ENCODE measurements at places on chromosomes 3 and 15. TPM values are rescaled to one million over a fixed set of nuclear protein-coding genes. Genes with fewer than 3 reads are reported as not detected.

- no peak overlapping the region for H3K4me3 ChIP-seq
- DNase-seq, result no peak
- no peaks in the 10 kb centered on the region for H3K36me3 ChIP-seq
Measured at GRCh38 chr15:65528461-65529060, 1.7 kb upstream of the HACD3 start.

GRCh38 chr3:50320853-50321335 lies 1.7 kb downstream of the HYAL2 start:
- peak overlapping the region; percentile 98 for H3K4me3 ChIP-seq
- peak; percentile 90 for DNase-seq
- H3K4me1 ChIP-seq, result peaks cover 22% of the 10 kb centered on the region
- peak overlapping the region; percentile 88 for H3K27ac ChIP-seq
- no peaks in the 10 kb centered on the region for H3K36me3 ChIP-seq

DNA sequence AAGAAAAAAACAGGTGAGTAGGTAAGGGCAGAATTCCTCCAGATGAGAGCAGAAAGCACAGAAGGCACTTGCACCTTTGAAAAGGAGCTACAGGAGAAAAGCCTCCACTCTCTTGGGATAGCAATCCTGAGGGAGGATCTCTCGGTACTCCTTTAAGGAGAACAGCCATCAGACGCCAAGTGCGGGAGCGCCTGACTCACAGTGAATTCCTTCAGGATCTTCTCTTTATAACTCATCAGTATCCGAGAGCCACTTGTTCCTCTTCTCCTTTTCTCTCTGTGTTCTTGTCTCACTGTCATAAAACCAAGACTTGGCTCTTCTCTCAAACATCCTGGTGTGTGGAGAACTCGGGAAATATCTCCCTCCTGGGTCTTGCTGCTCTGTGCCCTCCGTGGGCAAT lies 10.1 kb upstream of the GOLGA8J start:
- no peaks in the 10 kb centered on the region for H3K4me1 ChIP-seq
- no peaks in the 10 kb centered on the region for H3K27me3 ChIP-seq
- no peak overlapping the region for H3K27ac ChIP-seq
- no peak overlapping the region for H3K4me3 ChIP-seq
- no peak for DNase-seq

GRCh38 chr3:87973906-87974305 lies 84.9 kb downstream of the CGGBP1 start:
- H3K27me3 ChIP-seq, result no peaks in the 10 kb centered on the region
- H3K4me3 ChIP-seq, result no peak overlapping the region
- no peak overlapping the region for H3K27ac ChIP-seq
- DNase-seq, result no peak
- no peaks in the 10 kb centered on the region for H3K4me1 ChIP-seq
- no peaks in the 10 kb centered on the region for H3K36me3 ChIP-seq

DNA sequence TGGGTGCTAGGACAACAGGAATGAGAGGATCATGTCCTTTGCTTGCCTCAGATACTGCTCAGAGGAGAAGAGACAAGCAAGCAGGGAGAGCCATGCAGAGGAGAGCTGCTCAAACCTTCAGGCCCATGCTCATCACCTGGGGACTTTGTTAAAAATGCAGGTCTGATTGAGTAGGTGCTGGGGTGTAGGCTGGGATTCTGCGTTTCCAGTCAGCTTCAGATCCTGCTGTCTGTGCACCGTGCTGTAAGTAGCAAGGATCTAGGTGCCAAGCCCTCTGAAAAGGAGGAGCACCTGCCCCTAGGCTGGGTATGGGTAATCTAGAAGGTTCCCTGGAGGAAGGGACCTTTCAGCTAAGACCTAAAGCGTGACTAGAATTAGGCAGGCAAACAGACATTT lies 7.3 kb downstream of the FLNB start:
- H3K4me1 ChIP-seq, result peaks cover 98% of the 10 kb centered on the region
- H3K27ac ChIP-seq, result peak overlapping the region; percentile 53
- DNase-seq, result no peak
- no peaks in the 10 kb centered on the region for H3K36me3 ChIP-seq

The TM4SF4 gene
- total RNA-seq, result 1.7 TPM

DNA sequence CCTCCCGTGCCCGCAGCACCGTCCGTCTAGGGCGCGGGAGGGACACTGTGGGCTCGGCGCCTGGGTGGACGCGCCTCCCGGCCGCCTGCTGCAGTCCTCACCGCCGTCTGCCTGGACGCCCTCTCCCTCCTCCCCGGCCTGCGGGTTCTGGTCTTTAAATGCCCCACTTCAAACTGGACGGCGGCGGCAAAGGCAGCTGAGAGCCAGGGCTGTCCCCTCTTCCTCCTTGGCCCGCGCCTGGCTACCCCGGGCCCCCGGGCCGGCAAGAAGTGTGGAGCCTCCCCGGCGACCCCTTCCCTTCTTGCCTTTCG lies 426 bp downstream of the CBLB start:
- no peaks in the 10 kb centered on the region for H3K27me3 ChIP-seq
- peak; percentile 77 for DNase-seq
- peak overlapping the region; percentile 83 for H3K4me3 ChIP-seq
- H3K4me1 ChIP-seq, result no peaks in the 10 kb centered on the region
- H3K27ac ChIP-seq, result peak overlapping the region; percentile 92

The MAP6D1 gene
- 2.0 TPM for total RNA-seq

DNA sequence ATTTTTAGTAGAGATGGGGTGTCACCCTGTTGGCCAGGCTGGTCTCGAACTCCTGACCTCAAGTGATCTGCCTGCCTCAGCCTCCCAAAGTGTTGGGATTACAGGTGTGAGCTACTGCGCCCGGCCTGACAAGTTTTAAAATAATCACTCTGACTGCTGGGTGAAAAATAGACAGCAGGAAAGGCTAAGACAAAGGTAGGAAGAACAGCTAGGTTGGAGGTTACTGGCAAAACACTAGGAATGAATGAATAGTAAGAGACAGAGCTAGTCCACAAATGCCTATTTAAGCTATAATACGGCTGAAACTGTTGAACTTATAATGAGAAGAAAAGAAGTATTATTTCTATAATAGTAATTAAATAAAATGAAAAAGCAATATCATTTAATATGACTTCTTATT lies 46.7 kb upstream of the RAP2B start:
- H3K27ac ChIP-seq, result no peak overlapping the region
- H3K36me3 ChIP-seq, result no peaks in the 10 kb centered on the region
- no peak overlapping the region for H3K4me3 ChIP-seq
- no peak for DNase-seq

DNA sequence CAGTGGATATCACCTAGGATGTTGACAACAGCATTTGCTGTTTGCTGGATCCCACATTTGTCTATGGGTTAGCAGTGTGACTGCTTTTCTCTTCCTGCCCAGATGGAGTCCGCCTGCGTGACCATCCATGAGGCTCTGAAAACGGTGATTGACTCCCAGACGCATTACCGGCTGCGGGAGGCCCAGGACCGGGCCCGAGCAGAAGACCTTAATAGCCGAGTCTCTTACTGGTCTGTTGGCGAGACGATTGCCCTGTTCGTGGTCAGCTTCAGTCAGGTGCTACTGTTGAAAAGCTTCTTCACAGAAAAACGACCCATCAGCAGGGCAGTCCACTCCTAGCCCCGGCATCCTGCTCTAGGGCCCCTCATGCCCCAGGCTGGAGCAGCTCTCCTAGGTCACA lies 11.0 kb downstream of the TMED3 start:
- DNase-seq, result no peak
- no peaks in the 10 kb centered on the region for H3K27me3 ChIP-seq
- no peak overlapping the region for H3K27ac ChIP-seq
- no peaks in the 10 kb centered on the region for H3K4me1 ChIP-seq
- no peak overlapping the region for H3K4me3 ChIP-seq

GRCh38 chr3:126313580-126314304 lies 43.5 kb downstream of the KLF15 start:
- H3K27me3 ChIP-seq, result no peaks in the 10 kb centered on the region
- H3K36me3 ChIP-seq, result no peaks in the 10 kb centered on the region
- H3K4me1 ChIP-seq, result no peaks in the 10 kb centered on the region
- no peak overlapping the region for H3K27ac ChIP-seq
- no peak overlapping the region for H3K4me3 ChIP-seq

The GP5 gene
- total RNA-seq, result not detected

The SUCNR1 gene
- total RNA-seq, result 0.57 TPM

DNA sequence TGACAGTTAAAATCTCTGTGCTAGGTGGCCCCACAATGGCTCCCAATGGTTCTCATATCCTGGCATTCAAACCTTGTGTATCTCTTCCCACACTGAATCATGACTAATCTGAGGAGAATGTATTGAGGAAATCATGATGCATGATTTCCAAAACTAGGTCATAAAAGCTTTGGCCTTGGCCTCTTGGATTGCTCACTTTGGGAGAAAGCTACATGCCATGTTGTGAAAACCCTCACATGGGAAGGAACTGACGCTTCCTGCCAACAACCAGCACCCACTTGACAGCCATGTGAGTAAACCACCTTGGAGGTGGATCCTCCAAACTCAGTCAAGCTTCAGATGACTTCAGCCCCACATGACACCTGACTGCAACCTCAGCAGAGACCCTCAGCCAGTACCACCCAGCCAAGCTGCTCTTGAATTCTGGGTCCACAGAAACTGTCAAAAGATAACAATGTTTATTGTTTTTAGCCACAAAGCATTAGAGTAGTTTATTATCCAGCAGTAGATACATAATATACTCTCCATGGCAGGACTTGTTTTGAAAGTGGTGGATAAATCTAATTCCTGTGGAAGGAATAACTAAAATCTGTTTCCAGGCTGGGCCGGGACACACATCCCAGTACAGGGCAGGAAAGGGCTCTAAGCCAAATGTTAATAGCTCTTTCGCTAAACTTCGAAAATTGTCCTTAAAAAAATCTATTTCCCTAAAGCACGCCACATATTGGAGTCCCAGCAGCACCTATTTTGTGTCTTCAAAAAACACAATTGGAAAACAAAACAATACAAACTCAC lies 1.0 kb upstream of the ZNF620 start:
- H3K4me1 ChIP-seq, result no peaks in the 10 kb centered on the region
- H3K27ac ChIP-seq, result peak overlapping the region; percentile 5
- no peaks in the 10 kb centered on the region for H3K36me3 ChIP-seq
- no peaks in the 10 kb centered on the region for H3K27me3 ChIP-seq

- no peaks in the 10 kb centered on the region for H3K36me3 ChIP-seq
- no peak overlapping the region for H3K4me3 ChIP-seq
- no peak for DNase-seq
- no peaks in the 10 kb centered on the region for H3K4me1 ChIP-seq
Measured at GRCh38 chr15:35466476-35466875, 79.5 kb downstream of the DPH6 start.

DNA sequence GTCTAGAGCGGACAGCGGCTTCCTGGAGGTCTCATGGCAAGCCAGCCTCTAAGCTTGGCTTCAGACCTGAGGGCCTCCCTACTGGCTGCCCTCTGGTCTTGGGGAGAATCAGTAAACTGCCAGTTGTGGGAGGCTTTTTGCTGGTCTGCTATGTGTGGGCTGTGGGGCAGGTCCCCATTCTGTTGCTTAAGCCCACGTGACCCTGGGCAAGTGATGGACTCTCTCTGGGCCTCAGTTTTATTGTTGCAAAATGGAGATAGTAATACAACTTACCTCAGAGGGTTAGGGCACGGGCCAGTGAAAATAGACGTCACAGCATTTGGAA lies 61.7 kb downstream of the SLC6A6 start:
- H3K4me3 ChIP-seq, result no peak overlapping the region
- H3K27ac ChIP-seq, result no peak overlapping the region
- peaks cover 94% of the 10 kb centered on the region for H3K36me3 ChIP-seq
- no peaks in the 10 kb centered on the region for H3K4me1 ChIP-seq
- no peaks in the 10 kb centered on the region for H3K27me3 ChIP-seq
- DNase-seq, result no peak

DNA sequence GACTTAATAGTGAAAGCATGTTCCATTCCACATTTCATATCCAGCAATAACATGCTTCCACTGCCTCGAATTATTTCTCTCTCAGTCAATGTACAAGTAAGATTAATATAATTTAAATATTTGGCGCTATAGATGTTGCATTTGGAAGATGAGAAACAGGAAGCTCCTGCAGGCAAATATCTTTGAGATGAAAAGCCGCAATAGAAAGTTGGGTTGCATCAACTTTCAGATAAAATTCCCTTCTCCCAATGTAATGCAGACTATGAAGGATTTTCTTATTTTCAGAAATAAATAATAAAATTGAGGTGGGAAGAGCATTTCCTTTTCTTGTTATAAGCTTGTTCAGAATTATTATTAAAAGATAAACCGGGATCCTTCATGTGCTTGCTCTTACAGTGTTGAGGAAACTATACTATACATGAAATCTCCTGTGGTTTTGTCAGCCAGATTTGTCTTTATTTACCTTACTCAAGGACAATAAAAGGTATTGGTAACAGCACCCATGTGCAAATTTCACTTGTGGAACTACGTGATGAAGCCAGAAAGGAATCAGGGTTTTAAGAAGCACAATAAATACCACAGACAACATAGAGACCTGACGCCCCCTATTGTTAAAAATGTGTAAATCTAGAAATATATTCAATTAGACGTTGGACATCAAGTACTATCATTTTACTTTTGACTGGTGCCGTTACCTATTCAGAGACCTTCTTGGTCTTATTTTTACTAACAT lies 307.0 kb downstream of the ARPP21 start:
- no peaks in the 10 kb centered on the region for H3K36me3 ChIP-seq
- H3K4me1 ChIP-seq, result peaks cover 12% of the 10 kb centered on the region
- DNase-seq, result no peak
- H3K27me3 ChIP-seq, result no peaks in the 10 kb centered on the region
- H3K27ac ChIP-seq, result no peak overlapping the region

DNA sequence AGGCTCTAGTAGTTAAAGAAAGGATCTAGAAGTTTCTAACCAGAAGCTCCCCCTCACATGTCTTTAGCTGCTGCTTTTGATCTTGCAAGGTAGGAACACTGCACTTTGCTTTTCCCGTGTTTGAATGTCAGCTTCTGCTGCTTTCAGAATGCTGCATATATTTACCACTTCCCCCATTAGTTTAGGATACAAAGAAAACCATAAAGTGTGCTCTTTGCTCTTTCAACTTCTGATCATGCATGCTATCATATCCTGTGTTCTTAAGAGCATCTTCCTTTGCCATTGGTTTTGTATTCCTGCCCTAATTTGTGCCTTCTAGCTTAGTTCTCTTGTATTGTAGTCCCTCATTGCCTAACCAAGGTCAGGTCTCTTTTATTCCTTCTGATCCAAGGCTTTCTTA lies 43.3 kb downstream of the ZNF609 start:
- peaks cover 7% of the 10 kb centered on the region for H3K4me1 ChIP-seq
- H3K36me3 ChIP-seq, result peaks cover 15% of the 10 kb centered on the region
- H3K27me3 ChIP-seq, result no peaks in the 10 kb centered on the region
- no peak overlapping the region for H3K4me3 ChIP-seq
- peak overlapping the region; percentile 66 for H3K27ac ChIP-seq
- DNase-seq, result no peak

The CYP8B1 gene
- total RNA-seq, result not detected

GRCh38 chr15:25778161-25778560 lies 85.0 kb downstream of the ATP10A start:
- H3K27me3 ChIP-seq, result no peaks in the 10 kb centered on the region
- no peak for DNase-seq
- H3K27ac ChIP-seq, result no peak overlapping the region
- H3K36me3 ChIP-seq, result no peaks in the 10 kb centered on the region
- no peak overlapping the region for H3K4me3 ChIP-seq
- no peaks in the 10 kb centered on the region for H3K4me1 ChIP-seq

GRCh38 chr3:47802734-47803479 lies at the start of gene DHX30:
TSS of gene DHX30 (plus strand) at chr3:47803138. CDS start at chr3:47810684, 7,546 bp downstream.
- peak within 1 kb of the TSS; percentile 83 for H3K27ac ChIP-seq
- peak within 1 kb of the TSS; percentile 98 for H3K4me3 ChIP-seq
- DNase-seq, result peak; percentile 94

The PRICKLE2 gene
- 15.7 TPM for total RNA-seq

Data from Peyer's patch (tissue), 4 donors.